ENCODE measurements at places on chromosomes 5 and 9. TPM values are rescaled to one million over a fixed set of nuclear protein-coding genes. Genes with fewer than 3 reads are reported as not detected.

DNA sequence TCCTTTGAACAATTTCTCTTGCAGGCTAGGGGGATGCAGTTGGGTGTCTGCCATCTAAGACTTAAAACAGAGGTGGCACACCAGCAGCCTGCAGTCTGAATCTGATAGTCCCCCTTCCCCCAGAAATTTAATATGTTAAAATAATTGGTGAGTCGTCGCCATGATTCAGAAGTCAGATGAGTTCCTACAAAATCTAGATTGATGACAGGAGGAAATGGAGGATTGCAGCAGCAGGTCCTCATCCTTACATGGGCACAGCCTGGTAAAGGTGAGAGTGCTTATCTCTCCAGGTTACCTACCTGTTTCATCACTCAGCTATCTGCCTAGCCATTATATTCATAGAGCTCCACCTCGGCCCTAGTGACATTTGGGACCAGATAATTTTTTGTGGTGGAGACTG lies 112.3 kb downstream of the PCSK1 start:
- no peak for DNase-seq

DNA sequence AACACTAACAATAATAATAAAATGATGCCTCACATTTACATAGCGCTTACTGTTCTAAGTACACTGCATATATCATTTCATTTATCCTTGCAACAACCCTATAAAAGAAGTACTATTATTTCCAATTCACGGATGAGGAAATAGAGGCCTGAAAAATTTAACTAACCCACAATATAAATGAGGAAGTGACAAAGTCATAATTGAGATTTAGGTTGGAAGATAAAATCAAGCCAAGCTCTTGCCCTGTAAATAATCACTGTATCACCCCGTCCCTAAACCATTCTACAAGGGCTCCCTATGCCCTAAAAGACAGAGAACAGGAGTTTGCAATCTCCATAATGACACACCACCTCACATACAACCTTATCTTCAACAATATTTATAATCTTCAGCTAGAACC lies 49.6 kb downstream of the STRBP start:
- no peak for DNase-seq

The CACFD1 gene
- total RNA-seq = 45.6 TPM

The UAP1L1 gene
- 5.4 TPM for total RNA-seq

Data from type B pancreatic cell (in vitro differentiated cells).